ENCODE measurements at places on chromosomes 2 and 18. TPM values are rescaled to one million over a fixed set of nuclear protein-coding genes. Genes with fewer than 3 reads are reported as not detected.

- no peak for DNase-seq
Measured at GRCh38 chr2:236857781-236858180, 227.9 kb upstream of the COPS8 start.

GRCh38 chr2:122999821-123000220 lies 1025.3 kb upstream of the CNTNAP5 start:
- DNase-seq: no peak

GRCh38 chr18:46155641-46156051 lies 51.5 kb downstream of the HAUS1 start:
- no peak for DNase-seq

DNA sequence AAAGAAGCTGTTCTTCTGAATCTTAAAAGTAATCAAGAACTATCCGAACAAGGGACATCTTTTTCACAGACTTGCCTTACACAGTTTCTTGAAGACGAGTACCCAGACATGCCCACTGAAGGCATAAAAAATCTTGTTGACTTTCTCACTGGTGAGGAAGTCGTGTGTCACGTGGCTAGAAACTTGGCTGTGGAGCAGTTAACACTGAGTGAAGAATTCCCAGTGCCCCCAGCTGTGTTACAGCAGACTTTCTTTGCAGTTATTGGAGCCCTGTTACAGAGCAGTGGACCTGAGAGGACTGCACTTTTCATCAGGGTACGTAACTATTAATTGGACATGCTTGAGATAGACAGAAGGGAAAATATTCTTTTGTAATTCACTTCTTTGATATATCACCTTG lies 2.4 kb downstream of the MRPL44 start:
- no peak for DNase-seq

The HAAO gene
- total RNA-seq: 5.8 TPM

All from mucosa of descending colon (tissue), 3 donors.